ENCODE measurements at places on chromosomes 16 and 17. TPM values are rescaled to one million over a fixed set of nuclear protein-coding genes. Genes with fewer than 3 reads are reported as not detected.

GRCh38 chr16:51952500-51952899, 594.4 kb downstream of the TOX3 start:
- DNase-seq = no peak

- DNase-seq = no peak
Observed at GRCh38 chr17:1038459-1039122, 41.7 kb downstream of the TIMM22 start.

- DNase-seq = no peak
Observed at GRCh38 chr17:59074494-59074893, 32.2 kb downstream of the TRIM37 start.

DNA sequence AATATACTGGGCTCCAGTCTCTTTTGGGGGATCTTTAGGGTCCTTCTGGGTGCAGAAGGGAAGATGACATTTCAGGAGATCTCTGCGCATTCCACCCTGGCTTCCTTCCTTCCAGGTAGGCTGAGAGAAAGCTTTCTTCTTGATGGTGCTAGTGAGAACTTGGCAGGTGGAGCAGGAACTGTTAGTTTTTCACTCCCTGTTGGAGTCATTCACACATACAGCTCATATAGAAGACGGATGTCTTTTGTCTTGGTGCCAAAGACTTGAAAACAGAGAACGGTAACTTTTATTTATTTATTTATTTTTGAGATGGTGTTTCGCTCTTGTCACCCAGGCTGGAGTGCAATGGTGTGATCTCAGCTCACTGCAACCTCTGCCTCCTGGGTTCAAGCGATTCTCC, 43.9 kb downstream of the PITPNC1 start:
- no peak for DNase-seq

DNA sequence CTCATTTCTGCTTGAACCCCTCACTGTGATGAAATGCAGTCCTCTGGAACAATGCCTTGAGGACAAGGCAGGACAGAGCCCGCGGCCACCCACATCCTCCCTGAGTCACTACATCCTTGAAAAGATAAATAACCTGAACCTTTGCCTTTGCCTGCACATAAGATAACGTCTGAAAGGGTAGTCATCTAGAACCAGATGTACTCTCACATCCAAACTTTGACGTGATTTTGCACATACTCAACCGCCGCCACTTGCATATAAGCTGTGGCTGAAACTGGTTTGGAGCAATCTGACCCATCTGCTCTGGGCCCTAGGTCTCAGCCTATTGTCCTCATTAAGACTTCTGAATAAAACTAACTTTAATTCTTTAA, 252.1 kb downstream of the PHKB start:
- no peak for DNase-seq

DNA sequence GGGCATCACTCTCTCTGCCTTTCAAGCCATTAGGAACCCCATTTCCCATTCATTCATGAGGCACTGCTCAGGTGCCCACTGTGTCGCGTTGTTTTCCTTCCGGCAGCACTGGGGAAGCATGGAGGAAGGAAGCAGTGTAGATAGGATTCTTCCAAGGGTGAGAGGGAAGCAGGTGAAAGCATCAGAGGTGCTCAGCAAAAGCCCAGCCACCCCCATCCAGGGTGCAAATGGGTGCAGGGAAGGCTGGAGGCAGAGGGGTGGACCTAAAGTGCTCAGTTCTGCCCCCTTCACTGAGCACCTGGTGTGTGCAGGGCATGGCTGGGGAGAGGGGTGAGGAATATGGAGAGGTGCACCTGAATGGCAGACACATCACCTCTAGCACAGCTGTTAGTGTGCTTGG, 3.4 kb upstream of the NXPH3 start:
- no peak for DNase-seq

RASL10B gene
- polyA plus RNA-seq = 12.6 TPM

DNA sequence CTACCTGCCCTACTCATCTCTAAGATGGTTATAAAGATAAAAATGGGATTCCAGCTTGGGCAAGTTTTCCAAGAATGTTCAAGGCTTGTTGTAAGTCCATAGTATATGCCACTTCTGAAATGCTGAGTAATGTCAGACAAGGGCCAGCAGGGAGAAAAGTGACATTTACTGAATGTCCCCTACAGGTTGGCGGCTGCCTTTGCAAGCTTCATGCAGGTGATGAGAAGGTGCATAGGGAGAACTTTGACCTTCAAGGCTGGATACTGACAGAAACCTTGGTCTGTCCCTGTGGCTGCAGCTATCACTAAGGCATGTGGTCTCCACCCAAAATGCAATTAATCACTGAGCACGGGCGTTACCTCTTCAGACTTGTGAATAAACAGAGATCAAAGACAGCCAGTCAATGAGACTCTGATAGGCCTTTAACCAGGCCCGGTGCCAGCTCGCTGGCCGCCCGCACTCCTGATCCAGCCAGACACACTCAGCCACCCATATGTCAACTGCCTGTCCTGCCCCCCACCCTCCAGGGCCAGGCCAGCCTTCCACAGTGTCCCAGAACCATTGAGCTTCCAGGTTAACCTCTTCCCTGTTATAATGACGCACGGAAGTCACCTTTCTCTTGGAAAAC, 26.8 kb upstream of the AXIN2 start:
- no peak for DNase-seq

DNA sequence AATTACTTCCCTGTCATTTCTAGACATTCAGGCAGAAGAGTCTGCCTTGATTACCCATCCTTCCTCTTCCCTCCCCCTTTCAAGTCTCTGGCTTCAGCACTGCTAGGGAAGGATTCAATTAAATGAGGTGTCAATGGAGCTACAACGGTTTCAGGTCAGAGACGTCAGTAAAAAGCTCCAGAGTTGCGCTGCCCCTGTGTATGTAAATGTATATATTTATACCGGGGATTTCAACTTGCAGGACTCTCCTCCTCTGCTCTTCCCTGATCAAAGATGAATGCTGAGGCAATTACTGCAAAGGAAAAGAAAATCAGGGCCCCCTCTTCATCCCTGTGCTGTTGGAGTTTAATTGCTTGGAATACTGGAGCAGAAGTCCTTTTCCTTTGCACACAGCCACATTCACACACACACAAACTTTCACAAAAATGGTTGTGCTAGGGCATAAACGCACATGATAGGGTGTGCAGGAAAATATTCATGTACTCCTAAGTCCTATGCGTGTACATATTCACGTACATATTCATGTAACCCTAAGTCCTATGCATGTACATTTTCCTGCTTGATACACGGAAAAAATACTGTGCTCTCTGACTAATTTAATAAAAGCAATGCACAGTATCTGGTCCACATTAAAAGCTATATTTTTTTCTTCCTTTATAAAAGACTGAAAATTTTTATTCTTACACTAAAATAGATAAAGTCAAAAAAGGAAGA, 129.7 kb upstream of the PMFBP1 start:
- DNase-seq = no peak

CCDC92B gene
- 0.14 TPM for polyA plus RNA-seq

C17orf50 gene
- polyA plus RNA-seq = 0.22 TPM

DNA sequence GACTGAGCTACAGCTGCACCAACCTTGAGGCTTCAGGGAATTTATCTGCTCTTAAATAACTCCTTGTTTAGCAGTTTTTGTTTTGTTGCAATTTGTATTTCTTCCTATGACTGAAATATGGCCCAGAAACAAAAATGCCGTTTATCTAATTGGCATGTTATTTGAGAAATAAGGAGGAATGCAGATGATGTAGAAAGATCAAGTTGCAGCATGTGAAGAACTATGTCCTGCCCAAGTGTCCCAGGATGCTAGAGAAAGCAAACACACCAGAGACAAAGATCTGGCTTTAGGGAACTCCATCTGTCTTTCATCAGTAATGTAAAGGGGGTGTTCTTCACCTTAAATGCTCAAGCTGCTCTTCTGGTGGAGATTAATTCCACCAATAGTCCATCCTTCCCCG, 29.7 kb downstream of the USP31 start:
- no peak for DNase-seq

DNA sequence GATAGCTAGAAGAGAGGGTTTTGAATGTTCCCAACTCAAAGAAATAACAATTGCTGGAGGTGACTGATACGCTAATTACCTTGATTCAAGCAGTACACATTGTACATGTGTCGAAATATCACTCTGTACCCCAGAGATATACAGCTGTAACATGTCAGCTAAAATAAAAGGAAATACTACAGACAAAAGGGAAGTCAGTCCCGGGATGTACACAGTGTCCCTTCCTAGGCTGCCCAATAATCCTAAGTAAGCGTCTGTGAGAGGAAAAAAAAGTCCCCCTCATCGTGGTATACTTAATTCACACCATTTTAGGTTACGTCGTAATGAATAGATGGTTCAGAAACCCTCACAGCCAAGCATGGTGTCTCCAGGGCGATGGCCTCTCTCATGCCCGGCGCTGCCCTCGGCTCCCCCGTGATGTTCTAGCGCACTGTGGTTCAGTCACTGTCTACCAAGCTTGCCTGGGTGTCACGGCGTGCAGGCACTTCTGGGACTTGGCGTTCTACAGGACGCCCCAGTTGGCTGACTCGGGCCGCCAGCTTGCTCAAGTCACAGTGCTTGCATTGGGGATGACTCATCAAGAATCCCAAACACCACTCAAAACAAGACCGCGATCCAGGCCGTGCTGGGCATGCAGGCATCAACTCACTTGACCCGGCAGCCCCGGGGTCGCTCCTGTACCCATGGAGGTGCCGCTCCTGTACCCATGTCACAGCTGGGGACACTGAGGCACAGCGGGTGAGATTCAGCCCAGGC, 27.6 kb downstream of the CCDC40 start:
- DNase-seq = no peak

OR1A1 gene
- polyA plus RNA-seq = 0.07 TPM

DNA sequence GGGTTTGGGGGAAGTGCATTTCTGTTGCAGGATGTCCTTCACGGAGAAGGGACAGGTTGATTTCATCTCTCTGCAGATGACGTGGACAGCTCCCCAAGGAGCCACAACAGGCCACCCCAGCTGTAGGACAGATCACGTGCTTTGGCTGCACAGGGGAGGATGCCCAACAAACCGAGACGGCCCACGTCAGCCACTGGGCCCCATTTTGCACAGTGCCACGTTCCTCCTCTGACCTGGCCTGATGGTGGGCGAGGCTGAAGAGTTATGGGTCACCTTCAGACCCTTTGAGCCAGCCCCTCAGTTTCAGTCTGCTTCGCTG, 9.0 kb upstream of the RHBDL3 start:
- no peak for DNase-seq

ATP6V0A1 gene
- polyA plus RNA-seq = 55.4 TPM

DNA sequence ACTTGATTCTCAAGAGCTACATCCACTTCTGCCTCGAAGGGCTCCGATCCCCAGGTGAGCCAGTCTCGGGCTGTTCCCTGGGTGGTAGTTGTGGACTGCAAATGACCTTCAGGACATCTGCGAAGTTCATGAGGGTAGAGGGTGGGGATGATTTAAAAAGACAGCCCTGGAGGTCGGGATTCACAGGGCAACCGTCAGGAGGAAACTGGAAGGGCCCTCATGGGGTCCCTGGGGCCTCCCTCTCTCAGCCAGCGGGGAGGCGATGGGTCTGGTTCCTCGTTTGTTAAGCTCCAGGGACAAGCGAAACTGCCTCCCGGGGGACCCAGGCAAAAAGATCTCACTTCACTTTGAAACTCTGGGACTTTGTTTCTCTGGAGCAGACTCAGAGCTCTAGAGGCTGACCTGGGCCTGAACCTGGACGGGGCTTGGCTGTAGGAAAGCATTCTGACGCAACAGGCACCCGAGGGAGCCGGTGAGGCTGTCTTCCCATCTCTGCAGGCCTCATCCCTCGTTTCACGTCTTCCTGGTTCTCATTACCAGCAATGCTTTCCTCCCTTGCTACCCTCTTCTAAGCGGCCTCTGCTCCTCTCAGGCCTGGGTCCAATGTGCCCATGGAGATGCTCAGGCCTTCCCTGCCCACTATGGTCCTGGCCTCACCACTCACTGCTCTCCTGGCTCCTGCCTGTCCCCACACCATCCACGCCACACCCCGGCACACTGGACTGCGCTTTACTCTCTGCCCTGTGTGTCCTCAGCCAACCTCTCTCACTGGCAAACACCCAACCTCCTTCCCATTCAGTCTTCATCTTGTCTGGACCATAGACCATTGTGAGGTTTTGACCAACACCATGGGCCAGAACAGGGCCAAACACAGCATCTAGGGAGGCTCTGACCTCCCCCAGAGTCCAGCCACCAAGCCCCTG, 214.2 kb upstream of the TNRC6C start:
- DNase-seq = no peak

DNA sequence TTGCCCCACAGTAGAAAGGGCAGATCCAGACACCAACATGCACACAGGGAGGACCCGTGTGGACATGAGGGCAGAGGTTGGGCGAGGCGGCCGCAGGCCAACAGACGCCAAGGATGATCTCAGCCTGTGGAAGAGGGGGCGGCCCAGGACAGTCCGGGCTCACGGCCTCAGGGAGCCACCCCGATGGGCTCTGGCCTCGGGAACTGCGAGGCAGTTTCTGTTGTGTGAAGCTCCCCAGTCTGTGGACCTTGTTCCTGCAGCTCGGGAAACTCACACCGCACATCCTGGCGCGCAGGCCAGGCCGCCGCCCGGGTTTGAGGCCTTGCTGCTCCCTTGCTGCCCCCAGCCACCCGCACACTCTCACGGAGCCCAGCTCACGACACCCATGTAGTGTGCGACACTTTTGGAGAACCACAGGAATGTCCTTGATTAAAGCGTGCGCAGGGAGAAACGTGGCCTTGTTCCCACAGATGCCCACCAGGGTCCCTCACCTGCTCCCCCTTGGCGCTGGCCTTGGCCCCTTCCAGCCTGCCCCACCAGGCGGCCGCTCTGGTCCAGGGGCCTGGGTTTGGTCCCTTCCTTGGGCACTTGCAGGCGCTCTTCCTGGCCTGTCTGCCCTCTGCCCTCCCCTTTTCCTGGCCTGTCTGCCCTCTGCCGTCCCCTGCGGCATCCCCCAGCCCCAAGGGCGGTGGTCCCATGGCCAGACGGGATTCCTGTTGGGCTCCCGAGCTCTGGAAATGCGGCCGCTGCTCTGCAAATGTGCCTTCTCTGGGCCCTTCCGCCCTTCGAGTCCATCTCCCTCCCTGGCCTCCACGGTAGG, 9.3 kb upstream of the SLC38A10 start:
- DNase-seq = no peak

TBC1D3K gene
- polyA plus RNA-seq = 3.8 TPM

- no peak for DNase-seq
Observed at GRCh38 chr16:57536306-57537193, at the start of gene CCDC102A. Gene CCDC102A (minus strand): TSS chr16:57536571. CDS start chr16:57529177, 7,394 bp downstream.

DNA sequence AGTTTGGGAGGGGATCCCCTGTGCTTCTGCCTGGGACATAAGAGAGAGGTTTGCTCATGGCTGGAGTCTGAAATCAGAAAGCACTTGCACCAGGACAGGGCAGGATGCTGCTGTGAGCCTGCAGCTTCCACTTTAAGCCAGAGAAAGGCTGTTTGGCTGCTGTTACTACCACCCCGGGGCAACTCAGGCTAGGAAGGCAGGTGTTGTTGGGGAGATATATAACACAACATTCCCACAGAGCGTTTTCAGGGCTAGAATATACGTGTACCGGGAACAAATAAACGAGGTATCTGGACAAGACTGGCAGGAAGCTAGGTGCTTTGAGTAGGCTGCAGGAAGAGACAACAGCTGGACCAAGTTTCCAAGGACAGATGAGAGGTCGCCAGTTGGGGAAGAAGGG, 313.3 kb upstream of the CCL2 start:
- DNase-seq = no peak

- no peak for DNase-seq
Observed at GRCh38 chr17:2688351-2689342, 22.9 kb downstream of the CLUH start.

GRCh38 chr17:4313221-4314114, 49.7 kb upstream of the ANKFY1 start:
- no peak for DNase-seq
